ENCODE measurements at places on chromosomes 11 and 22.

- DNase-seq: no peak
These were observed 8.4 kb upstream of the ARHGAP20 start for GRCh38 chr11:110720431-110721275.

- no peak for DNase-seq
These were observed 29.9 kb upstream of the MALAT1 start for GRCh38 chr11:65468874-65469333.

GRCh38 chr11:64357904-64358535, 942 bp upstream of the RPS6KA4 start:
- DNase-seq: no peak

GRCh38 chr11:88170673-88171072, 4.6 kb downstream of the RAB38 start:
- DNase-seq: no peak

- no peak for DNase-seq
These were observed 376.2 kb upstream of the LARGE1 start for GRCh38 chr22:34296461-34296860.

DNA sequence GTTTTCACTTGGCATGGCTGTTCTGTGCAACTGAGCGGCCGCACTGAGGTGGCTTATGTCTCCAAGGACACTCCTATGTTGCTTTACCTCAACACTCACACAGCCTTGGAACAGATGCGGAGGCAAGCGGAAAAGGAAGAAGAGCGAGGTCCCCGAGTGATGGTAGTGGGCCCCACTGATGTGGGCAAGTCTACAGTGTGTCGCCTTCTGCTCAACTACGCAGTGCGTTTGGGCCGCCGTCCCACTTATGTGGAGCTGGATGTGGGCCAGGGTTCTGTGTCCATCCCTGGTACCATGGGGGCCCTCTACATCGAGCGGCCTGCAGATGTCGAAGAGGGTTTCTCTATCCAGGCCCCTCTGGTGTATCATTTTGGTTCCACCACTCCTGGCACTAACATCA, 2.1 kb downstream of the CLP1 start:
- no peak for DNase-seq

DNA sequence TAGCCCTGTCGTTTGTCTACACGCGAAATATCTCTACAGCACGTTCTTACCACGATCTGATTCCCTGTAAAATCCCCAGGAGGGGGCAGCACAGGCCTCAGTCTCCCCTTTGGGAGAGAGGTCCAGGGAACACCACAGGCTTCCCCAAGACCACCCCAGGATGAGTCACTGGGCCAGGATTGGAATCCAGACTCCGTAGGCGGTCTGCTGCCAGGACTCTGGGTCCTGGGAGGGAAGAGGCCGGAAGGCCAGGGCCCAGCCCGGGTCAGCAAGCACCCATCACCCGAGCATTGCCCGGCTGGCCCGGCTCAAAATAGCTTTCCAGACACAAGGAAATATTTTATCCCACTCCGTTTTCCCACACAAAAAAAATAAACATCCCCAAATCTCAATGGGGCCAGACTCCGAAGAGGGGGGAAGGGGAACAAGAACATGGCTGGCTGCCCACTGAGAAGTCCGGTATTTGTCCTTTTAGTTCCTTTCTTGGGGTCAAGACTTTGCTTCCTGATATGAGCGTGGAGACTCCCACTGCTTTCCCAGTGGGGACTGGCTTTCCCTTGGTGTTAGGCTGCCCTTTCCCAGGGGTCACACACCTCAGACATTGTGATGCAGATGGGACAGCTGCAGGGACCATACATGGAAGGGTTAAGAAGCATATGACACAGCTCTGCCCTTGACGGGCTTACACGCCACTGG, 91.3 kb downstream of the LRRC32 start:
- no peak for DNase-seq

DNA sequence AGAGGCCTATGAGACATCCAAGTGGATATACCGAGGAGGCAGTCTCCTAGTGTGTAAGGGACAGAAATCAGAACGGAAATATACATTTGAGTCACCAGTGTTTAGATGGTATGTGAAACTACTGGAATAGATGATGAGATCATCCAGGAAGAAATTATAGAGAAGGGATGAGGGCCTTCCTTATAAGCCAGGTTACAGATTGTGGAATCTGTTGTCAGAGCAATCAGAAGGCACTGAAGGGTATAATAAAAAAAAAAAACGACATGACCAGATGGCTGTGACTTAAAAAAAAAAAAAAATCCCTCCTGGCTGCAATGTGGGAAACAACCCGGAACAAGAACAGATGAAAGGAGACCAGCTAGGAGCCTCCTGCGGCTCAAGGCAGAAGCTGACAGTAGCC, 2.7 kb downstream of the MAJIN start:
- no peak for DNase-seq

- DNase-seq: no peak
These were observed 1.8 kb upstream of the TIGD3 start for GRCh38 chr11:65352783-65353182.

DNA sequence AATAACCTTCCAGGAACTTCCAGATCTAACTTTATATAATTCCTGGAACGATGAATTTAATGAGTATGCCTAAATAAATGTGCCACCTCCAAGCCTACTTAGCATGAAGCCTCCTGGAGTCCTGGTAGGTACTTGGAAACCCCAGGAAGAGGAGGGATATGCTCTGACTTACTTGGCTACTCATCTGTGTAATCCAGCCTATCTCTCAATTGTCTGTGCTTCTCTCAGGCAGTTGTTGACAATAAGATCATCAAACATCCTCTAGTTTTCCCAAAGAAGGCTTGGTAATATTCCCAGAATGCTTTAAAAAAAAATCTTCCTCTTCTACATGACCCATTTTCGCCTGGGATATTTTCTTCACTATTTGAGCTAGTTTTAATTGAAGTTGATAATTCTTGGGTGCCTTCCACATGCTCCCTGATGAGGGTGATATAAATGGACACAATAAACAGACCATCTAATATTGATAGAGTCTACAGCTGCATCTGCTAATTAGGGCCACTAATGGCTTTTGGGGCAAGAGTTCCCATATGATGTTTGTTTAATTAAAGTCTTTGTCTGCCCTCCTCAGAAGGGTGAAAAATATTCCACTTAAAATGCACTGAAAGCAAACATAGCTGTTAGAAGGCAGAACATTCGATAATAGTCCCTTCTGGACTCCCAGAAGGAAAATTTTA, 75.5 kb upstream of the RAB38 start:
- no peak for DNase-seq

DNA sequence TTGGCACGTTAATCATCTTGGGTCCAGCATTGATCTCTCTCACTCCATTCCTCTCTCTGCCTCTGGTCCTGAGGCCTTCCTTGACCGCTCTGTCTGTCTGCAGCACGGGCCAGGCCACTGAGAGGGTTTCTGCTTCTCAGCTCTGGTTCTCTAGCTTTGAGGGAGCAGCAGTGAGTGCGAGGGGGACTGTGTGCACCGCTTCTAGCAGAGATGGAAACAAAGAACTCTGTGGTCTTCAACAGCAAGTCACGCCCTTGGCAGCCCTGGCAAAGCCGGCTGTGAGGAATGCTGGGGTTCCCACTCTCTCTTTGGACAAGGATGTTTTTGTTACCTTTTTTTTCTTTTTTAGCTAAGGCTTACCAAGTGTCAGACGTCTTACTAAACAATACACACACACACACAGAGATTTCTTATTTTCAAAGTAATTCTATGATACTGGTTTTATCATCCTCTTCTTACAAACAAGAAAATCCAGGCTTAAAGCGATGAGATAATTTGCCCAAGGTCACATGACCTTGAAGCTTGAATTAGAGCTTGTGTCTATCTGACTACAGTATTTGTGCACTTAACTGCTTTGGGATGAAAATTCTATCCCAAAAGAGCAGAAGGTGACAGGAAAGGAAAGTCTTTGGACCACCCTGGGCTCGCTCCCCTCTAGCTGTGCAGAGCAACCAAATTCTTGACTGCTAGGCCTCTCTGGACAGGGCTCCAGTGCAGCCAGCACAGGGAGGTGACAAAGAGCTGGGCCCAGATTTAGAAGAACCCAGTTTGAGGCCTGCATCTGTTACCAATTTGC, 293.2 kb downstream of the NTM start:
- DNase-seq: no peak

GRCh38 chr11:70538641-70539359, 140.5 kb downstream of the CTTN start:
- DNase-seq: no peak

GRCh38 chr22:39144101-39144767, 8.2 kb downstream of the CBX7 start:
- no peak for DNase-seq

GRCh38 chr11:108872781-108873291, 208.0 kb downstream of the DDX10 start:
- no peak for DNase-seq

DNA sequence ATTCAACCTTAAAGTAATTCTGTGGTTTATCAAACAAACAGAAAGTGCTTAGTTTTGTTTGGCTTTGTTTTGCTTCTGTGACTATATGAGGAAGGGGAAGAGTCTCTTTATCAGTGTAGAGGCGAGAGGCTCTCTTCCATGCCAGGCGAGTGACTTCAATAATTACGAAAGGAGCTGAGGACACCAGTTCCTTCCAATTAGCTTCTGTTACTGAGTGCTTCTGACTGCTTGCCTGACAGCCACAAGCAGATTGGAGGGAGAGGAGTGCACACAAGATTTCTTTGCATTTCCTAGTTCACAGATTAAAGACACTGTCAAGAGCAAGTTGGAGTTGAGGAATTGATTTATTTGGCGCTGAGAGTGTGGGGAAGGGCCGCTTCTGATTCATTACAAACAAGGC, 1484.5 kb upstream of the TENM4 start:
- DNase-seq: no peak

- no peak for DNase-seq
These were observed 292.2 kb downstream of the INSC start for GRCh38 chr11:15406851-15407351.

GRCh38 chr11:70423523-70424505, 25.5 kb downstream of the CTTN start:
- DNase-seq: no peak

DNA sequence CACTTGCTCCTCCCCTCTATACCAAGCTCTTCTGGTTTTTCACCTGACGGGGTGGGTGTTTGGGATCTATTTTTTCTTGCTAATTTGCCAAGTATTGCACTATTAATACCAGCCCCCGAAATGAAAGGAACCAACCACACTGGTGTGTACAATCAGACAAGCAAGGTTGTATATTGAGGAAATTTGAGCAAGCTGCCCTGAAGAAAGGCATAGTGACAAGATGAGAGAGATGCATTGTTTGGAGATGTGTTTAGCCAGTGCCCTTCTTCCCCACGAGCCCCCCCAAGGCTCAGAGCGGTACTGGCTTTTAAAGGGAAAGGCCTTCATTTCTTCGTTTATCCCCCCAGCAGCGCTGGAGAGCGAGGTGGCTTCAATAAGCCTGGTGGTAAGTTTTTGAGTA, 15.2 kb upstream of the GAS2L1 start:
- DNase-seq: no peak

- DNase-seq: no peak
These were observed 45.9 kb upstream of the ARHGAP32 start for GRCh38 chr11:129237880-129238638.

GRCh38 chr11:10990160-10990559, 132.3 kb upstream of the ZBED5 start:
- DNase-seq: no peak

- DNase-seq: no peak
These were observed 30.0 kb downstream of the NAT10 start for GRCh38 chr11:34135439-34135838.

- DNase-seq: no peak
These were observed 15.9 kb downstream of the NEAT1 start for GRCh38 chr11:65438257-65439151.

GRCh38 chr11:132058211-132058772, 687.9 kb downstream of the NTM start:
- DNase-seq: no peak

DNA sequence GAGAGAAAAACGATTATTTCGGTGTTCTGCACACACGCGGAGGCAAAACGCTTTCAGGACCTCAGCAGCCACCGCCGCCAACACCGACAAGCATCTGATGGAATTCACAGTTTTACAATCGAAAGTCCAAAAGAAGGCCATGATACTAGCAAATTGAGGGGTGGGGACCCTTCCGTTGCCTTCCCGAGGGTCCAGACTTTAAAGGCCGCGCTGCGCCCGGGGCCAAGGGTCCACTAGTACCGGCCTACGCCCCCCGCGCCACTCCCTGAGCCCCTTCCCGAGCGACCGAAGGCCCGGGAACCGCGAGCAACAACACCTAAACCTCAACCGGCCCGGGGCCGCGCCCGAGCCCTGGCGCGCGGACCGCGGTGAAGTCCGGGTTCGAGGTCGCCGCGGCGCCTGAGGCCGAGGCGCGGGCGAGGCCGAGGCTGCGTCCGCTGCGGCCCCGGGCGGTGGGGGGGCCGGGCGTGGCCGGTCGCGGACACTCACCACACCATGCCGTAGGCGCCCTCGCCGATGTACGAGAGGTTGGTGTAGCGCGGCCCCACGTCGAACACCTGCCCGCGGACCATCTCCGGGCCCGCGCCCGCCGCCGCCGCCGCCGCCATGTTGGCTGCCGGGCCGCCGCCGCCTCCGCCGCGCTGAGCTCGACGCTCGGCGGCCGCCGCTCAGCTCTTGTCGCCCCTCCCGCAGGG, 465 bp downstream of the MAPK1 start:
- DNase-seq: peak; percentile 5

GRCh38 chr11:9180784-9181183, 84.4 kb downstream of the DENND5A start:
- no peak for DNase-seq

DNA sequence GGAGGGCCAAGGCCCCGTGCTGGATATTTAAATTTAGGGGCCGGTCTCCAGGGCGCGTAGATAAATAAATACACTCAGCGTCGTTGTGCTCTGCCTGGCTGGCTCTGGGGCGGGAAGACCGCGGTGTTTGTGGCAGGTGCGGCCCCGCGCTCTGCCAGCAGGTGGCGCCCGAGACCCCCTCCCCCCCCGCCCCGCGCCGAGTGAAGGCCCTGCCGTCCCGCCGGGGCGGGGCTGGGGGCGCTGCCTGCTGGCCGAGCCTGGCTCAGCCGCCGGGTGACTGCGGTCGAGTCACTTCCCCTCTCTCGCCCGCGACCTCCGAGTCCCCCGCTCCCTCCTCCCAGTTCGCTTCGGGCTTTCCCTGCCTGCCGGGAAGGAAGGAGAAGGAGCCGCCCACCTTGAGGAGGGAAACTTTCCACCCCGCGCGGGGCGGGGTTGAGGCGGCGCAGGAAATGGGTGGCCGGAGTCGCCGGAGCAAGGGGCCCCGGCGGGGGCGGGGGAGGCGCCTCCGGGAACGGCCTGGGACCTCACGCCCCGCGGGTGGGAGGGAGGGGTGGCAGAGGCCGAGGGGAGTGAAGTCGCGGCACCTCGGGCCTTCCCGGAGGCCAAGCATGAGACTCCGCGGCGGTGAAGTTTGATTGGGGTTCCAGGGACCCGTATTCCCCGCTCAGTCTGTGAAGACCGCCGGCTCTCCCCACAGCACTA, 1.6 kb upstream of the EHBP1L1 start:
- DNase-seq: peak; percentile 91
